NCI-H748 treated with DMSO at 0.1 percent for 48 hours (cell line): ENCODE measurements at places on chromosomes 11 and 22.

DNA sequence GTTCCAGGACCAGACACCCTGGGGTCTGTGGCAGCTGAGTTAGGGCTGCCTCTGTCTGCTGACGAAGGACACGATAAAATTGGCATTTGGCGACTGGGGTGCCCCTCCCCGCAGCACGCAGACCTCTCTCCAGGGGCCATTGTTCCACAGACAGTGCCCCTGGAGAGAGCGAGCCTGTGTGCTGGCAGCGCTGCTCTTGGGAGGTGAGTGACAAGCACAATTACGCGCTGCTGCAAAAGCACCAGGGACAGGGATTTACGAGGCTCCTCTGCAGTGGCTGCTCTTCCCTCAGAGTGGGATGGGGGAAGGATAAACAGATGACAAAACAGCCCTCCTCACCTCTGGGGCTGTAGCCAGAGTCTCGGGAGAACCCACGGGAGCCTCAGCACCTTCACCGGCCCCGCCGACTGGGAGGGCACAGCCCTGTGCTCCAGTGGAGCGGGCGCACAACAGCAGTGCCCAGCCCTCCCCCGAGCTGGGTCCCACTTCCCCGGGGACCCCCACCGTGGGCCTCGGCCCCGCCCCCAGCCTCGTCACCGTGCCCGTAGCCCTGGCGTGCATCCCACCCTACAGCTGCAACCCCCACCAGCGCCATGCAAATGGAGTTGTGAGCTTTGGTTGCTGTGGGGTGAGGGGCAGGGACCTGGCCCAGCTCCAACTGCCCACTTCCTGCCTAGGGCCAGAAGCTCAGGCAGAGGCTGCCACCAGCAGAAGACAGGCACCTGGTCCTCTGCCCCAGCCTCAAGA is 19.6 kb downstream of the CHID1 start:
- DNase-seq = no peak

GRCh38 chr22:29030618-29031226 is 30.9 kb downstream of the C22orf31 start:
- DNase-seq = no peak

- no peak for DNase-seq
Measured at GRCh38 chr22:48748113-48748859, 1079.4 kb downstream of the BRD1 start.

- no peak for DNase-seq
Measured at GRCh38 chr11:68408512-68408911, 52.0 kb upstream of the PPP6R3 start.

- DNase-seq = no peak
Measured at GRCh38 chr11:1479678-1480118, 6.9 kb downstream of the MOB2 start.

DNA sequence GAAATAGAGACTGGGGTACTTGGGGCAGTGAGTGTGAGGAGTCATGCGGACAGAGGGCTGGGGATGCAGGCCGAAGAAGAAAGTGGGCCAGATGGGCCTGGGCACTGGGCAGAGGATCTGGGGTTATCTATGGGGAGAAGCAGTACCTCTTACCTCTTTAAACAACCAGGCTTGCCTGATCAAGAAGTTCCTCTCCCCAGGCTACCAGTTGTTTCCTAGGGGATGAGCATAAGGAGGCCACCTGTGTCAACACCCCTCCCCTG is 98.4 kb upstream of the PITPNB start:
- DNase-seq = no peak

DNA sequence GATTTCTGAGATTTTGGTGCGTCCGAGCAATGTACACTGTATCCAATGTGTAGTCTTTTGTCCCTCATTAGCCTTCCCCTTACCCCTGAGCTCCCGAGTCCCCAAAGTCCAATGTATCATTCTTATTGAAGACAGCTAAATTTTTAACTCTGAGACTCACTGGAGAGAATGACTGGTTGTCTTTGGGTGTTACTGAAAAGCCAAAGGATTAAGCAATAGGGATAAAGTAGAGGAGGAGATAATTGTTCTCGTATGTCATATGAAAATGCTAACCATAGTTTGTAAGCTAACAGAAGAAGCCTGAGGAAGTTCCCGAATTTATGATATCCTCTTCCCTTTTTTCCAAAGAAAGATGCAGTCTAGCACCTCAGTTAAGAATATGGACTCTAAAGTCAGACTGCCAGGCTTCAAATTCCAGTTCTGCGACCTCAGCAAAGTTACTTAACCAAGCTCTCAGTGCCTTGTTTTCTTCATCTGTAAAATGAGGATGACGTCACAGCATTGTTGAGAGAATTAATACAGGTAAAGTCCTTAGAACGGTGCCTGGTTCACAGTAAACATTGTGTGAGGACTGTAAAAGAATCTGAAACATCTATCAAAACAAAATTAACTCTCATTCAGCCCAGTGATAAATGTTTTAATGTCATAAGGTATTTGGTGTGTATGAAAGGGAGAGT is 1.6 kb upstream of the MSANTD2 start:
- no peak for DNase-seq

GRCh38 chr11:32586576-32587190 is 3.1 kb downstream of the EIF3M start:
- DNase-seq = no peak

DNA sequence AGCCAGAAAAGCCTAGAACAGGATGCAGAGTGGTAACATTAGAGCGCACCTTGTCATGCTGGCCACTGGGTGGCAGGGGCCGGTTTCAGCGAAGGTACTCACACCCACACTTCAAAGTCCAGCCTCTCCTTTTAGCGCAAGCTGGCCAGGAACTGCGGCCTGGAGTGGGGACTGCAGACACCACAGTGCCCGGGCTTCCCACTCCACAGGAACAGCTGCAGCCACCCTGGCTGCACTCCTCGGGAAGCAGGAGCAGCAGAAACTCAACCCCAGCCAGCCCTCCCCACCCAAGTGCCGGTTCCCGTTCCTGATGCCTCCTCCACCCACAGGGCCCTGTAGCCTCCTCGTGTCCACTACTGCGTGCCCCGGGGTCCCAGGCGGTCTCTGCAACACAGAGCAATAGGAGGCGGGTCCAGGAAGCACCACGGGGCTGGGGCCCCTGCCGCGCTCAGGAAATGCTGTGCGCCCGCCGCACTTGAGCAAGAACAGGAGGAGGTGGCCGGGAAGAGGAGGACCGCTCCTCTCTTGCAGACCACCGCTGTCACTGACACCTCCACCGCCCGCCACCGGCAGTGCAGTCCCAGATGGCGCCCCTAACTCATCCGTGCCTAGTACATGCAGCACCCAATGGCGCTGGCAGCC is 2.2 kb downstream of the RFPL2 start:
- DNase-seq = peak; percentile 42

DNA sequence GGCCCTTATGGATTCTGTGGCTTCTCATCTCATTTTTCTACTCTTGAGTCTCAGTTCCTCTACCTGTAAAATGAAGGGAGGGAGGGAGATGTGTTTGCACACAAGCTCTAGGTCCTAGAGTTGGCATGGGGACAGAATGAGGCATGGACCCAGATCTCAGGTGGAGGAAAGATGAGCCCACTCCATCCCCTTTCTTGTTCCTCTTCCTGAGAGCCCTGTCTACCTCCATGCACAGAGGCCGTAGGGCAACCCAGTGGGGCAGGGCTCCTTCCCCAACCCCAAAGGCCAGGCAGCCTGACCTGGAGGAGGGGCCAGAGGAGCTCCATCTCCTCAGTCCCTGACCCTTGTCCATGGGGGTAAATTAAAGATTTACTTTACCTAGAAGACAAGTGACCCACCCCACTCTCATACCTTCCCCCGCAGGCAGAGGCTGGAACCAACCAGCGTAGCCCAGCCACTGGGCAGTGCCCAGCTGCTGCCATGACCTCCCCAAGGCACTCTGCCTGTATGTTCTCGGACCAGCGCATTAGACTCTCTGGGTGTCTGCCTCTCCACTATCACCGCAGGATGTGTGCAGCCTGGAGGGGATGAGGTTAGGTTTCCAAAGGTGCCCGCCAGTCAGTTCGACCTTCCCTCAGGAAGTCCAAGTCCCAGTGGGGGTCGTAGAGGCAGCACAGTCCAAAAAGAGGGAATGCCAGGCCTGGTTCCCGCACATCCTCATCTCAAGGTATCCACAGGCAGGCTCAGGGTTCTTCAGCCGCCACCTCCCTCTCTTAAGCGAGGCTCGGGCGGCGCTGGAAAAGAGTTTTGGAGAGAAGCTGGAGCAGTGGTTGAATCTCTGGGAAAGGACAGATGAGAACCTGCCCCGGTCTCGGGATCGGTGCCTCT is 3.0 kb downstream of the SMTN start:
- DNase-seq = no peak

- DNase-seq = no peak
Measured at GRCh38 chr11:2860636-2861035, 24.9 kb downstream of the CDKN1C start.

GRCh38 chr11:72613450-72613849 is 60.8 kb downstream of the PDE2A start:
- DNase-seq = no peak

DNA sequence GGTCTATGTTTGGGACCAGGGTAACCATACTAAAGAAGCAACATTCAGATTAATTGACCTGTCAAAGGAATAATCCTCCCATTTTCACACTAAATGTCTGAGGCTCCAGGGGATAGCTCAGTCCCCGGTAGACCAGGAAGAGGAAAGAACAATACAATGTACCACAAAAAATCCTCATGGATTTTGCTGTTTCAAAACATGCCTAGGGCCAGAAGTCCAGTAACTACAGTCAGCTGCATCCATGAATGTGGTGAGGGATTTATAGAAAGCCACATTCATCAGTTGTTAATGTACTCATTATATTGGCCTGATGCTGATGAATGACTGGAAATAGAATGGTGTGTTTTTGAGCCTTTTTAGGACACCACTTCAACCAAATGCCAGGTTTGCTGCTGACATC is 6.9 kb upstream of the ETS1 start:
- no peak for DNase-seq

DNA sequence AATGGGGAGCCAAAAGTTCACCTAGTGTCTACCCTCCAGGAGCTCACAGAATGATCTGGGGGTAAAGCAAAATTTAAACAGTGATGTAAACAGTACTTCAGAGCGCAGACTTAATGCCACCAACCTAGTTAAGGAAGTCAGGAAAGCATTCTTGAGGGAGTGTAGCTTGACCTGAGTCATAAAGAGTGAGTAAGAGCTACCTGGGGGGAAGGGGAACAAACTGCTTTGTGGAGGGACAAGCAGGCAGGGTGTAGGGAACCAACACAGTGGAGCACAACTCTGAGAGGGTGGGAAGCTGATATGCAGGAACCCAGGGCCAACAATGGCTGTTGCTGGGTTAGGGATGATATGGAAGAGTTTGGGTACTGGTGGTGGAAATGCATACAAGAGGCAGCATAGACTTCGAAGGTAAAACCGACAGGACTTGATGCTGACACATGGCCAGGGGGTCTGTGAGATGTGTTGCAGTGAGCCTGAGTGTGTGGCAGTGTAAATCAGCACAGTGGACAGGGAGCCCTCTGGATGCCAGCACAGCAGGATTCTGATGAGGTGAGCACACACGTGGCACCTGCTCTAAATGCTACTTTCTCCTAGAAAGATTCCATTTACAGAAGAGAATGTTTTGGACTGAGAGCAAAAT is 58.3 kb upstream of the CYP2D6 start:
- no peak for DNase-seq

DNA sequence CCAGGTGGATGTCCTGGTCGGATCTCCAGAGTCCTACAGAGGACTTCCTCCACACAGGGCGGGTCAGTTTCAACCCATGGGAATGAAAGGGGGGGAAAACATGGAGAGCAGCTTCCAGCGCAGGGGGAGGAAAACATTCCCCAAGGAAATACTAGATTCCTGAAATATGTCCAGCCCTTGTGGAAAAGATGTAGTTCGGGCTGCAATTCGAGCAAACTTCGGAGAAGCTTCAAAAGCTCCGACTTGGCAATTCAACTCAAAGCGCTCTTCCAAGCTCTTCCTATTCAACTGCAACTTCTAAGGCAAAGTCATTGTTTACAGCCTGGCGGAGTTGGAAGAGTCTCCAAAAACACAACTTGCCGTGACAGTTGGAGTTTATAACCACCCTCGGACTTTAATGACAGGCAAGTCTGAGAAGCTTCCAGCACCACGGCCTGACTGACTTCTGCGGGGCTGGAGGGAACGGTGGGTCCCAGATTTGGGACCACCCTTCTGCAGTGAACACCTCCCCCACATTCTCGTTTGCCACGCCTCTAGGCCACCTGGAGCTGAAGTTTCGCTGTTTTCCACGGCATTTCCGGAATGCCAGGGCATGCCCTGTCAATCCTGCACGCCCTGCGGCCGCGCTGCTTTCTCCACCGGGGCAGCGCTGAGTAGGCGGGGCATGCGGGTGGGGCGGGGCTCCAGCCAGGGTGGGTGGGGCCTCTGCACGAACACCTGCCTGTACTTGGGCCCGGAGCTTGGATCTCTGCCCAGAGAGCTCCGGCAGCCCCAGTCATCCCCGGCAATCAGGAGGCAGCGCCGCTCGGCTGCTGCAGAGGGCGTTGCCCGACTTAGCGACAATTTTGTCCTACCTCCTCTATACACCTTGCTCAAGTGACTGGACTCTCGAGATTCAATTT is 49.0 kb upstream of the BIRC3 start:
- DNase-seq = peak; percentile 73

GRCh38 chr22:31637891-31638618 is 24.0 kb downstream of the PISD start:
- DNase-seq = no peak

GRCh38 chr11:30710221-30710620 is 124.1 kb upstream of the MPPED2 start:
- no peak for DNase-seq

GRCh38 chr11:116415095-116415494 is 357.7 kb downstream of the BUD13 start:
- peak; percentile 84 for DNase-seq

GRCh38 chr22:49310354-49310753 is 517.3 kb downstream of the BRD1 start:
- no peak for DNase-seq

DNA sequence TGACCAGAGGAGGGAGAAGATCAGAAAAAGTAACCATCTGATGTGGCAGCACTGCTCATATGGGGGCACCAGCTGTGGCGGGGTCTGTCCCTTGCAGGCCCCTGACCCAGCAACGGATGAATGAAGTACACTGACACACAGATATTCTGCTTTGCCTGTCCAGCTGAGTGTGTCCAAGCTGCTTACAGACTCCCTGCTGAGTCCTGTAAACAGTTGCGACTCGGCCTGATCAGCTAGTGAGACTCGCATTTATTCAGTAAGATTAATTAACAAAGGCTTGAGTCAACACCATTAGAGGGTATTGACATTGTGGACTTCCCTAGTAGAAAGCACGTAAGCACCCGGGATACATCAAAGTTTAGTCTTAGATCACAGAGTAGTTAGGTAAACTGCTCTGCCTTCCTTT is 15.3 kb upstream of the OR10D3 start:
- peak; percentile 87 for DNase-seq

DNA sequence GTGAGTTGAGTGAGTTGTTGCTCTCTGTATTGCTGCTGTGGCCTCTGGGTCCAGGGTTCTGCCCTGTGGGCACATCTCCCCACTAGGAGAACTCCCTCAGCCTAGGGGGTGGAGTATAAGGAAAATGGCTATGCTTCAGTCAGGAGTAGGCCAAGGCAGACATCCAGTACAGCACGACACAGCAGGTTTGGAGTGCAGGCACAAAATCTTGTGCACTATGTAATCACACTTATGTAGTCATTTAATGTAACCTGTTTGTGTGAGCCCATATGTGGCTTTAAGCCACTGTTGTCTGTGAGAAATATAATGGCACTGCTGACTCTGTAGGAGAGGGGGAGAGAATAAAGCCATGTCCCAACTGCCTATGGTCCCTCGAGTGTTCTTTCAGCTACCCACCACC is 90.1 kb downstream of the CCDC83 start:
- DNase-seq = no peak
